Activated CD8-positive, alpha-beta memory T cell treated with anti-CD3 and anti-CD28 coated beads, Interleukin-2, amount 50 U/mL, for 48 hours (primary cell): ENCODE measurements at places on chromosomes 5 and 9.

- DNase-seq: no peak
Measured at GRCh38 chr5:148963664-148964063, 99.2 kb downstream of the SH3TC2 start.

DNA sequence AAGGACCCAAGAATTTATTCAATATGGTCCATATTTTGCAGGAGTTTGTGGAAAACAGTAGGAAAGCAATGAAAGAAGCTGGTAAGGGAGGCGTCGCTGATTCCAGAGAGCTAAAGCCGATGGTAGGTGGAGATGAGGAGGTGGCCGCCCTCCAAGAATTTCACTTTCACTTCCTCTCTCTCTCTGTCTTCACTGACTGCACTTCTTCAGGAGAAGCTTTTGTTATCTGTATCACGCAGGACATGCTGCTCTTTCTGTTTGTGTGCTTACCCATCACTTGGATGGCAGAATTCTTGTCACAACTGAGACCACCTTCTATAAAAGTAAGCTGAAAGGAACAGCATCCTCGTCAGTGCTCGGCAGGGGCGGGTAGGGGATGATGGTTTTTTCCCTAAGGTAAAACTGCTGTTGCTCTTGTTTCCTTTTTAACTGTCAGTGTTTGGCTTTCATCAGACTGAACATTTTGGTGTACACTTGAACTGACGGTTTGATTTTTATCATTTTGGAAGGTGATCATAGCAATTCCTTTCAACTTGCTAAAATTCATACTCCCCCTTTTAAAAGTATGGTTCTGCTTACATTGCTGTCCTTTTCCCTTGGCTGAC lies 62.4 kb upstream of the FSD1L start:
- DNase-seq: no peak

DNA sequence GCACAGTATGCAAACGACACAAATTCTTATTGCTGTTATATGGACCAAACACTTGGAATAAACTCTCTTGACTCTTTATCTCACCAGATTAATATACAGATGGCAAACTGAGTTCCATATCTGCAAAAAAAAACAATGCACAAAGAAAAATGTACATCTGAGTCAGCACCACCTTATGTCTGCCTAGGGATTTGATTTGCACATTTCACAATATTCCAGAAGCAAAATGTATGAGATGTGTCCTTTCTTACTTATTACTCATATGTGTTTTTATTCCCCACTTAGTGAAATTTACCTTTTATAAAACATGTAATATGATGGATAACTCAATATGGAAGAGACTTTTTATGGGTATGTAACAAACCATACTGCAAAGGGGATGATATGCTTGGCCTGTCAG lies 236.9 kb downstream of the GLIS3 start:
- DNase-seq: no peak

- peak; percentile 60 for DNase-seq
Measured at GRCh38 chr9:97468658-97469448, 32.6 kb upstream of the TMOD1 start.

- DNase-seq: no peak
Measured at GRCh38 chr5:40452874-40453624, 226.7 kb upstream of the PTGER4 start.
